ENCODE measurements at places on chromosomes 5 and 9. TPM values are rescaled to one million over a fixed set of nuclear protein-coding genes. Genes with fewer than 3 reads are reported as not detected.

GRCh38 chr5:127757576-127757975, 54.4 kb downstream of the CCDC192 start:
- H3K4me1 ChIP-seq, result peaks cover 53% of the 10 kb centered on the region
- H3K36me3 ChIP-seq, result no peaks in the 10 kb centered on the region
- H3K27me3 ChIP-seq, result no peaks in the 10 kb centered on the region
- H3K27ac ChIP-seq, result peak overlapping the region; percentile 22
- no peak for DNase-seq
- H3K4me3 ChIP-seq, result no peak overlapping the region

- no peaks in the 10 kb centered on the region for H3K4me1 ChIP-seq
- no peaks in the 10 kb centered on the region for H3K36me3 ChIP-seq
- no peak for DNase-seq
- no peaks in the 10 kb centered on the region for H3K27me3 ChIP-seq
- H3K27ac ChIP-seq, result no peak overlapping the region
These were observed 27.4 kb downstream of the PDE6A start for GRCh38 chr5:149917073-149917676.

DNA sequence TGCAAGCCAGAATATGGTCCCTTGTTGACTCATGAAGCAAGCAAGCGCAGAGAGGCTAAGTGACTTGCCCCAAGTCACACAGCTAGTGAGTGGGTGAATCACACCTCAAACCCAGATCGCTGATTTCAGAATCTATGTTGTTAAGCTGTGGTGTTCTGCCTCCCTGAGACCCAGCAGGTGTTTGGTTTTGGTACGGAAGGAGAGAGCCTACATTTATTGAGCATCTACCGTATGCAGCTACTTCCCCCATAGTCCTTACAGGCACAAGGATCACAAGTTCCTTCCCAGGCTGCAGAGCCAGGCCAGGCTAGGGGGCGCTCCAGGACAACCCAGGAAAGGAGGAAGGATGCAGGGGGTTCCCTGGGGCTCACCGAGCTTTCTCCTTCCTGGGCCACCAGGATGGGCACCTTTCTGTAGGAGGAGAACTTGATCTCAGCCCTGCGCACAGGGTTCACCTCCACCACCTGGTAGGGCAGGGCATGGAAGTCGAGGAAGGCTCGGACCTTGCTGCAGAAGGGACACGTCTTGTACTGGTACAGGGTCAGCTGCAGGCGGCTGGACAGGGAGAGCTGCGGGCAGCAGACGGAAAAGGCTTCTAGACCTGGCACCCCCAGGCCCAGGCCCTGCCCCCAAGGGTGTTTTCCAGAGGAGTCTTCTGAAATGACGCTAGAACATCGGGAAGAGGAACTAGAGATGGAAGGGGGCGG, 2.5 kb downstream of the PTGES2 start:
- no peak overlapping the region for H3K27ac ChIP-seq
- H3K36me3 ChIP-seq, result peaks cover 43% of the 10 kb centered on the region
- H3K4me1 ChIP-seq, result peaks cover 39% of the 10 kb centered on the region
- no peak overlapping the region for H3K4me3 ChIP-seq
- DNase-seq, result no peak

GRCh38 chr5:115818821-115819220, 2.4 kb upstream of the CDO1 start:
- no peak for DNase-seq
- no peaks in the 10 kb centered on the region for H3K36me3 ChIP-seq
- no peaks in the 10 kb centered on the region for H3K27me3 ChIP-seq
- H3K4me3 ChIP-seq, result no peak overlapping the region
- peaks cover 28% of the 10 kb centered on the region for H3K4me1 ChIP-seq

DNA sequence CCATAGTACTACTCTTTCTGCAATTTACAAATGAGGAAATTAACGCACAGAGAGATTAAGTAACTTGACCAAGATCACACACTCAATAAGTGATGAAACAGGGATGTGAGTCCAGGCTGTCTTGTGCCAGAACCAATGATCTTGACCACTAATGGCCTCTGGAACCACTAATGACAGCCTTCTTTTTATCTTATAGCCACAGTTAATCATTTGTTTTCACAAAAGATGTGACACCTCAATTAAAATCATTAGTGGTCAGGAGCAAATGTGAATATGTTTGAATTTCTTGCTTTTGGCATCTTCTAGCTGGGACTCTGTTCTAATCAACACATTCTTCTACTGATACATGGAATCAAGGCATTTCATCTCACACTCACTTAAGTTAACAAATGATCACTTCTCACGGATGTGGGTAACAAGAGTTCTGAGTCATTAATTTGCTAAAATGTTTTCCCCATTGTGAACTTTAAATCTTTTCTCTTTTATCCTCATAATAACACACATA, 102.7 kb upstream of the CD180 start:
- no peaks in the 10 kb centered on the region for H3K36me3 ChIP-seq
- H3K4me1 ChIP-seq, result peaks cover 18% of the 10 kb centered on the region
- peak overlapping the region; percentile 86 for H3K27ac ChIP-seq
- H3K27me3 ChIP-seq, result no peaks in the 10 kb centered on the region
- DNase-seq, result no peak

Gene PTGER4
- 19.3 TPM for total RNA-seq

Measured in esophagus muscularis mucosa (tissue), 4 donors.